Activated naive CD4-positive, alpha-beta T cell treated with Interleukin-2 at 50 U/mL for 16 hours (primary cell): ENCODE measurements at places on chromosomes 16 and 17.
A peak's percentile ranks its signal among the peaks of the same experiment; 100 is the strongest.

- no peak for DNase-seq
Observed at GRCh38 chr17:13421581-13422130, 180.1 kb downstream of the HS3ST3A1 start.

DNA sequence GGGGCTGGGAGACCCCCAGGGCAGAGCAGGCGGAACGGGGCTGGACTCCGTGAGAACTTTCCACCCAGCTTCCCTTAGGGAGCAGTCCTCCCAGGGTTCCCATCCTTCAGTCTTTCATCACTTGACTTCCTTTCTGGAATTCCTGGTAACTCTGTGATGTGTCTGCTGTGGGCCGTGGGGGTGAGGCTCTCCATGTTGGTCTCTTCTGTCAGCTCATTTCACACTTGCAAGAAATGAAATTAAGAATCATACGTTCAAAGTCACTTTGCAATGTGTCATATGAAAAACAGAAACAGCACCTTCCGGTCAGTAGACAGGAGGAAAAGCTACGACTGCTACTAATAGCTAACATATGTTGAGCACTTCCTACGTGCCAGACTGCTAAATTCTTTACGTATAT is 5.4 kb upstream of the BBS2 start:
- no peak for DNase-seq

DNA sequence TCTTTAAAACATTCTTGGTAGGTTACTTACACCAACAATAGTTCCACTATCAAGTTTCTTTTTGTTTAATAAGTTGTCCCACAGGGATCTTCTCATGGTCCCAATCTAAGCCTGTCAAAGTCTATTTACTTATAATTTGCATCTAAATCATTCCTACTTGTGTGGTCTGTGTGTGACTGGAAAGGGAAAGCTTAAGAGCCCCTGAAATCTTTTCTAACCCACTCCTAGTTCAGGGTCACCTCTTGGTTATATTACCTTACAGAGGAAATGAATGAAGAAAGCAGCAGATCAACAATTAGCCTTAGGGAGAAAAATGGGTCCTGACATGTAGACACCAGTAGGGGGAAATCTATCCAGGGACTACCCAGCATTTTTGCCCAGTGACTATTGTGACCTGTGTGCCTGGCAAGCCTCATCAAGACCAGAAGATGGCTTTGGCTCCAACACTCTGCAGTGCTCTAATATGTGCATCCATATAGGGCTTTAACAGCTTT is 110.4 kb upstream of the HAS3 start:
- DNase-seq, result no peak

- peak; percentile 13 for DNase-seq
Observed at GRCh38 chr17:42760652-42761581, at the start of gene RAMP2. Gene RAMP2 (plus strand): TSS chr17:42761227. CDS start chr17:42761262, 35 bp downstream.

DNA sequence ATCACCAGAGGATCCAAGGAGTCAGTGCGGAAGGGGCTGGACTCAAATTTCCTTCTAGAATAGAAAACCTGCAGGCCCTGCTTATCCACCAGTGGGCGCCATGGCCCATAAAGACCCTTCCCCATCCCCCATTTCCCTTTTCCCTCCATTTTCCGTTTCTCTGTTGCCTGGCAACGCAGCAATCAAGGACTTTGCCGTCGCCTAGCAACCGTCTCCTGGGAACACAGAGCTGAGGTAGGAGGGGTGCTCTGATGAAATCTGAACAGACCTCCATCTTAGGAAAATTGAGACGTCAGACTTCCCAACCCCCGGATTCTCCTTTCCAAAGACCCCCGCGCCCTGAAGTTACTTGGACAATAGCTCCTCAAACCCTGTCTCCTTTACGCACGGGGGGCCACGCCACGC is 5.7 kb downstream of the DLG4 start:
- no peak for DNase-seq

DNA sequence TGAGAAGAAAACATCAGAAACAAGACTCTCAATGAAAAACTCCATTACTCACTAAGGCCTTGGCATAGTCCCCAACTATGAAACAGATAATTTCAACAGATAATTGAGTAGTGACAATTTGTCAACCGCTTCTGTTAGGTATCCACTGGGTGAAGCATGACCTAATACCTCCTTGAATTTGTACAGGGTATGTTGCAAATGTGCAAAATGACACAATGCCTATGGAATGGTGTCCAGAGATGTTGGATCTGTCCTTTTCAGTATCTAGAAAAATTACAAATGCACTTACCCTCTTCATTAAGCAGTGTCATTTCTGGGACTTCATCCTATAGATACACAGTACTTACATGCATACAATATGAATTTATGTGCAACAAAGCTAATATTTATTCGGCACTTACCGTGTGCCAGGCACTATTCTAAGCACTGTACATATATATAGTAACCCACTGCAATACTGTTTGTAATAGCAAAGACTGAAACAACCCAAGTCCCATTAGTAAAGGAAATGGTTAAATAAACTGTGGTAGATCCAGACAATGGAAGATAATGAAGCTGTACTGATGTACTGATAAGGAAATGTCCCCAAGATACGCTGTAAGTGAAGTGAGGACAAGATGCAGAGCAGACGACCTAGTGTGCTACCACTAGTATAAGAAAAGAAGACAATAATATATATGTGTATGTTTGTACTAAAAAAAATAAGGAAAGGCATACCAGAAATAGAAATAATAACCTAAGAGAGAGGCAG is 21.4 kb upstream of the SLC6A4 start:
- no peak for DNase-seq

DNA sequence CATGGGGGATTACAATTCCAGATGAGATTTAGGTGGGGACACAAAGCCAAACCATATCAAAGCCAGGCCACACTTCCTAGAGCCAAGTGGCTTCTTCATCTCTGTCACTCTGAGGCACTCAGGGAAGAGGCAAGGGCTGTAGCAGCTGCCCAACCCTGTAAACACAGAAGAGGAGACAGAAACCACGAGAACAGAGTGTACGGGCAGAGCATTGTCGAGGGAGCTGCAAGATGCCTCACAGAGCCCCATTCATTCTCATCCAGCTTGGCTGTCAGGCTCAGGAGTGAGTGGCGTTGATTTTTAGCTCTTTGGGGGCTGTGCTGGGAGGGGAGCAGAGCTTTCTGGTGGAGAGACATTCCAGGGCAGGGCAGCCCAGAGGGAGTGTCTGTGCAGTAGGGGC is 117.2 kb upstream of the SALL1 start:
- DNase-seq, result no peak

- DNase-seq, result no peak
Observed at GRCh38 chr17:82737967-82738877, 2.8 kb downstream of the FN3K start.

DNA sequence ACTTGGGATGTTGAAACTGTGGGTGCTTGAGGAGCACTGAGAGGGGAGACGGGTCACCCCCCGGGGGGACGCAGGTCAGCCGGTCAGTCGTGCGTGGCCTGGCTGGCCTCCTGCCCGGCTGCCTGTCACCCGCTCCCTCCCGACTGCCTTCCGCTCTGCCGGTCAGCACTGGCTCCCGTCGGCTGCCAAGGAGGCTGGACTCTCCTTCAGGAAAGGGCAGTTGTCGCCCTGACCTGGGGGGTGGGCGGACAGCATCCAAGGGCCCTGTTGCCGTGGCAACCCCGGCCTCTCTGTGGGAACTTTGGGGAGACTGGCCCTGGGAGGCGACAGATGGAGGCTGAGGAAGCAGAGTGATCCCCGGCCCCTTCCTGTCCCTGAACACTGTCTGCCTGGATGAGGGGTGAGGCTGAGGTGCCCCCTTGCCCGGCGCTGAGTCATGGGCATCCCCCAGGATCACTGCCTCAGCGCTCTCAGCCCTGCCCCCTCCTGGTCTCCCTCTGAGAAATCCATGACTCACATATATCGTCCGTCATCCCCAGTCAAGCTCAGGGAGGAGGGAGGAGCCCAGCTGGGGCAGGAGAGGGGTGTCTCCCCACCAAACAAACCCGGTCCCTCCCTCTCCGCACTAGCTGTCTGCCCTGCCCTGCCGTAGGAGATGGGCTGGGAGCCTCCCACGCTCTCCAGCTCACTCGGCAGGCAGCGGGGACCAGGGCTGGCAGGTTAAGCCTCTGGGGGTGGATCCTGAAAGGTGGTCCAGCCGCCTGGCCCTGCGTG is at the start of gene ADGRG1:
Gene ADGRG1, plus strand, starts transcription at position 623 of the 774 bp plus-strand sequence. CDS start 21,658 bp downstream, outside the sequence.
- DNase-seq, result peak; percentile 70

DNA sequence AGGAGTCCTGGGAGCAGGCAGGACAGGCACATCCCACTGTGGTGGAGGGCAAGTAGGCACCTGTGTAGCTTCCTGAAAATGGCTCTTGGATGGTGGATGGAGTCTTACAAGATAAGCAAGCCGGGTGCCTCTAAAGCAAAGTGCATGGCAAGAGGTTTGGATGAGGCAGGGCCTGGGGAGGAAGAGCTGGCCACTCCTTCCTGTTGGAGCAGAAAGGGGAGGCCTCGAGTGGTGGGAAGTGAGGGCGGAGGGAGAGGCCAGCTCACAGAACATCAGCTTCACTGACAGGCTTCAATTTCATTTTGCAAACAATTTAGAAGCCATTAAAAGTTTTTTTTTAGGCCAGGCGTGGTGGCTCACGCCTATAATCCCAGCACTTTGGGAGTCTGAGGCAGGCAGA is 31.0 kb downstream of the CD300A start:
- DNase-seq, result no peak

DNA sequence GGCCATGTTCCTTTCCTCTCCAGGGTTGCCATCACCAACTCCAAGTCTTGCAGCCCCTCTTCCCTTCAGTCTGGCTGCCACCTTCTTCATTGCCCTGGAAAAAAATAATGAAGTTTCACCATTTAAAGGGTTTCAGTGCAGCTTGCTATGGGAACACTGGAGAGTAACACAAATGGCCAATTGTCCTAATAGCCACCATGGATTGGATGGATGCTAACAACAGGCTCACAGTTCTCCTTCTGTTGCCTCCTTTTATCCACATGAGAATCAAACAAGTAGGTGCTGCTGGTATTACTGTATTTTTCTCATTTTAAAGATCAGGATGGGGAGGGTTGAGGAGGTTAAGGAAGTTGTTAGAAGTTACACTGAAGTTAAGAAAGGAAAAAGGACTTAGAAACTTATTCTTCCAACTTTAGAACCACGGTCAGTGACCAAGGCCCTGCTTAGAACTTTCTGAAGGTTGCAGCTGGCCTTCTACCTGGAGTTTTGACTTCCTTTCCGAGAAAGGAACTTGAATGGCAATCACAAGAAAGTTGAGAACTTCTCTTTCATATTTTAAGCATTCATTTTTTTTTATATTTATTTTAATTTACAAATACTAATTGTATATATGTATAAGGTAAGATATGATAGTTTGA is 198.0 kb upstream of the MAF start:
- no peak for DNase-seq

DNA sequence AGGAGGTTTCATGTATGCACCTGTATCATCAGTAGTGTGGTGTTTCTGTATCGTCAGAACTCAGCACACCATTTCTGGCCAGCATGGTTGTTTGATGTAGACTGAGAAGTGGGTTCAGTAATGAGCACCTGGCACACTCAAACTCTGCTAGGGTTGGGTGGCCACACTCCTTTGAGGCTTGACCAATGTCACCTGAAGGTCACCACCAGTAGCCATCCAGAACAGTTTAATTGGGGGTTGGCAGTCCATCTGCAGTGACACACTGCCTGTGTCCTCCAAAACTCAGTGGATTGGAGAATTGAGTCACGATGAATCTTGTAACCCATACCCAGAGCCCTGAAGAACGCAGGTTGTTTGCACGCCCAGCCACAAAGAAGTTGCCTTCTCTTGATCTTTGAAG is 86.8 kb upstream of the HSBP1 start:
- DNase-seq, result no peak

DNA sequence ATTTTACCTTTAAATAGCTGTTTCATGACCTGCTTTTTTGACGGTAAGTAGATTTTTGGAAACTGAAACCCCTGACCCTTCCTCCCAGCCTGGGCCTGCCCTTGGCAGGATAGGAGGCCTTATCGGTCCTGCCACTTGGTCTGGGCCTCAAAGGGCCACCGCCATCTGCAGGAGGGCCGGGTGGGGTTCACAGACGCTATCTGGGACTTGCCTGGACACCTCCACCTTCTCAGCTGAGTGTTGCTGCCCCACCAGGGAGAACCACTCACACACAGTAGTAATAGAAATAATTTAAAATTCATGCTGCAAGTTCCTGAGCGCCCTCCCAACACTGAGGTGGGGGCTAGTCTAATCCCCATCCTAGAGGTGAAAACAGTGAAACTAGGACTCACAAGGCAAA is 4.6 kb upstream of the NPRL3 start:
- no peak for DNase-seq

GRCh38 chr16:25184771-25185170 is 32.0 kb upstream of the AQP8 start:
- DNase-seq, result no peak

DNA sequence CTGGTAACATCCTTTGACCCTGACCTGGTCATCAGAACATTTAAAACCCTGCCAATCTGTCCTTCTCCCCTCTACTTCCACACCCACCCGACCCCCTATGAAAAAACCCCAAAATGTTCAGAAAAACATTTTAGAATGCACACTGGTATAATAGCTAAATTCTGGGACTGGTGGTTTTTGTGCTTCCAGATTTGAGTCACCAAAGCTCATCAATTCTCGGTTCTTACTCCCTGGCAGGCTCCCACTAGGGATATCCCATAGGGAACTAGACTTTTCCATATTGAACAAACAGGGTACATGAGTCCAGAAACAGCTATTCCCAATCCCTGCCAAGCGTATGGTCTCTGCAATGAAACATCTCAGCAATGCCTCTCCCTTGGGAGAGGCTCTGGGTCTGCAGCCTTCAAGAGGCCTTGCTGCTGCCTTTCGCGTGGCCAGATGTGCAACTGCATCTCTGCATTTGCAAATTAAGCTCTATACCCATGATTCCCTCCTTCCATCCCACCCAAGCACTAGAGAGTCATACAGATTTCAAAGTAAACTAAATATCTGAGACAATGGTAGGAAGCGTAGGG is 67.7 kb downstream of the SMG6 start:
- DNase-seq, result no peak

DNA sequence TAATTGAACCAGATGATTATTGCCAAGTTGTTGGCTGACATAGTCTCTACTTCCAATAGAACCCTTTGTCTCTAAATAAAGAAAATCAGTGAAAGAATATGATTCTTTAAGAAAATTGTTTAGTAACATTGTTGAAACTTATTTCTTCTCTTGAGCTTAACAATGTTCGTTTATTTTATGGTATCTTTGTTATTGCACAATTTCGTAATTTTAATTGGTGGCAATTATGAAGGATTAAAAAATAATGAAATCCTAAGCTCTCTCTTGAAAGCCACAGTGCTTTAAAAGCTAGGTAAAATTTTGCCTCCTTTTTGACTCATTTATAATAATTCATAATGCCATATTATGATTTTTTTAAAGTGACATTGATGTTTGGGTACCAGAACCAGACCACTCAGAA is 149.0 kb upstream of the RBL2 start:
- no peak for DNase-seq

- no peak for DNase-seq
Observed at GRCh38 chr17:44921122-44921882, 6.0 kb upstream of the GFAP start.

- no peak for DNase-seq
Observed at GRCh38 chr16:50668368-50669008, 12.6 kb downstream of the SNX20 start.

- no peak for DNase-seq
Observed at GRCh38 chr16:83995754-83996153, 27.7 kb downstream of the NECAB2 start.

- no peak for DNase-seq
Observed at GRCh38 chr17:2798678-2799077, 2.4 kb downstream of the RAP1GAP2 start.

- DNase-seq, result no peak
Observed at GRCh38 chr17:73902416-73903181, 258.4 kb upstream of the SDK2 start.
